Naive thymus-derived CD4-positive, alpha-beta T cell (primary cell): ENCODE measurements at places on chromosomes 3 and 15. TPM values are rescaled to one million over a fixed set of nuclear protein-coding genes. Genes with fewer than 3 reads are reported as not detected.

Gene THAP10
- not detected for polyA plus RNA-seq

Gene ESYT3
- 0.14 TPM for polyA plus RNA-seq

Gene VWA5B2
- polyA plus RNA-seq: not detected

Gene PCCB
- 27.2 TPM for polyA plus RNA-seq

Gene GP9
- not detected for polyA plus RNA-seq

Gene PAQR9
- not detected for polyA plus RNA-seq

Gene DNAH12
- polyA plus RNA-seq: not detected

Gene SENP7
- 14.0 TPM for polyA plus RNA-seq

Gene PLA2G4E
- not detected for polyA plus RNA-seq

Gene ROPN1
- polyA plus RNA-seq: not detected

Gene ARNT2
- polyA plus RNA-seq: not detected

Gene MELTF
- polyA plus RNA-seq: 0.09 TPM

Gene CCR1
- polyA plus RNA-seq: 0.09 TPM

Gene KCNMB3
- 0.33 TPM for polyA plus RNA-seq

Gene UROC1
- polyA plus RNA-seq: not detected

Gene LRRC3B
- polyA plus RNA-seq: not detected

GRCh38 chr3:143351895-143352608 lies 232.5 kb downstream of the CHST2 start:
- no peak for DNase-seq

DNA sequence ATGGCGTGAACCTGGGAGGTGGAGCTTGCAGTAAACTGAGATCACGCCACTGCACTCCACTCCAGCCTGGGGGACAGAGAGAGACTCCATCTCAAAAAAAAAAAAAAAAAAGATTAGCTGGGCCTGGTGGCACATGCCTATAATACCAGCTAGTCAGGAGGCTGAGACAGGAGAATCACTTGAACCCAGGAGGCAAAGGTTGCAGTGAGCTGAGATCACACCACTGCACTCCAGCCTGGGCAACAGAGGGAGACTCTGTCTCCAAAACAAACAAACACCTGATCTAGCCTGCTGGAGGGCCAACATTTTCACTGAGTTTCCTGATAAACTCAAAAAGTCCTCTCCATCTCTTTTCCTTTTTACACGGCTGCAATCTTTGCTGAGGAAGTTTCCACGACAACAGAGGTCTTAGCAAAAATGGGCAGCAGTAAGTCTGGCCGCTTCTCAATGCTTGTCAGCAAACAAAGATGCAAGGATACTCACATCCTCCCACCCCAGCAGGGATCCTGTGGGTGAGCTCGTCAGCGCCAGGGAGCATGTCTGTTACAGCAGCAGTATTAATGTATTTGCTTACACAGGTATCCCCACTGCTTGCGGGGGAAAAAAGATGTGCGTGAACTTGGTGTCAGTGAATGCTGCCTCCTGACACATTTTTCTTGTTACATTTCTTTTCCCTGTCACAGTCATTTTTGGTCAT lies 21.0 kb upstream of the CCDC174 start:
- DNase-seq: no peak

GRCh38 chr15:52067545-52067926 lies 45.0 kb downstream of the BCL2L10 start:
- DNase-seq: no peak

DNA sequence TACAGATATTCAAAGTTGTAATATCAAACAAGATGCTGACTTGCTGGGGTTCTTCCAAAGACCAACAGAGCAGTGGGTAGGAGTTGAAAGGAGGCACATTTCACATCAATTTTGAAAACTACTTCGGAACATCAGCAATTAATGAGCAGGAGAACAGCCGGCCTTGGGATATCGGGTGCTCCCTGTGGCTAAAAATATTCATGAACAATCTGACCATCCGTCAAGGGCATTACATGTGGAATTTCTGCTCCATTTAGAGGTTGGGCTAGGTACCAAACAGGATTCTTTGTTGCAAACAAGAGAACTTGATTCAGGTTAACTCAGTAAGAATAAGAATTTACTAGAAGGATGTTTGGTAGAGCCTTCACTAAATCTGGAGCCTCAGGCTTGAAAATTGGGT lies 223.9 kb downstream of the RYR3 start:
- DNase-seq: no peak

DNA sequence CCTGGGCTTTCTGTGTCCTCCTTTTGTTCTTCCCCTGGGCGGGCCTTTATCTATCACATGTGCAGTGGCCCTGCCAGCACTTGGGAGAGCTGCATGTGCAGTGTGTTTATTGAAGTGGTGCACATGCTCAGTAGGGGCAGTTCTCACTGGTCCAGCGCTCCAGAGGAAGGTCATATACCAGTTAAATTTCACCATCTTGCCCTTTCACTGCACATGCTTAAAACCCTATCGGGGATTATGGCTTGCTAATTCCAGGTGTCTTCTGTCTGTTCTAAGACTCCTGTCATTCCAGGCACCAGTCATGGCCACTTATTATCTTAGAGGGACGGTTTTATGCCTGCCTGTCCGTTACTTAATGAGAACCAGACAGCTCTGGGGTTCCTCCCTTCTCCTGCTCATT lies 52.2 kb downstream of the ROPN1B start:
- DNase-seq: no peak

- DNase-seq: peak; percentile 63
Measured at GRCh38 chr15:74901612-74902063, 5.0 kb downstream of the FAM219B start.

GRCh38 chr3:149605902-149606301 lies 51.9 kb downstream of the WWTR1 start:
- DNase-seq: no peak

DNA sequence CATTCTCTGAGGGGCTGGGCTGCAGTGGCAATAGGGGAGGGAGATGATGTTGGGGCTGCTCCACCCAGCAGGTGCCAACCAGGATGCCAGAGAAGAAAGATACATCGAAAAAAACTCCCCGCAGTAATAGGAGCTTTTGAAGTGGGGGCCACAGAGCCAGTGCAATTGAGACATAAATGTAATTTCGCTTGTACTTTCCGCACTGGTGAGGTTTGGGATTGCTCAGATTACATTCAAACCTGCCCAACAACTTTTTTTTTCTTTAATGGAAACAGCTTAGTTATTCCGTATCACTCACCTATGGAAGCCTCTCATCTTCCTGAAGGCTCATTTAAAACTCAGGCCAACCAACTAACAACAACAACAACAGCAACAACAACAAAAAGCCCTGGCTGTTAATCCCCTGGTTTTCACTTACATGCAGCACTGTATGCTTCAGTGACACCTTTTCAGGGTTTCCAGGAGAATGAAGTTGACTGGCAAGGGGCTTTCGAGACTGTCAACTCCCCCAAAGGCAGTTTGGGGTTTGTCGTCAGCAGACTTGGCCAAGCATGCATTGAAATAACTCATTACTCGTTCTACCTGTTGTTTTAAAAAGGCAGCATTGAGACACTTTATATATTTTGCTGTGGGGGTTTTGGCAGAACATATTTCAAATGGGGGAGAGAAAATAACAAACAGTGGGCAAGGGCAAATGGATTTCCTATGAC lies 163.8 kb downstream of the EBLN2 start:
- no peak for DNase-seq

GRCh38 chr3:48535578-48535977 lies 21.0 kb downstream of the PFKFB4 start:
- no peak for DNase-seq

DNA sequence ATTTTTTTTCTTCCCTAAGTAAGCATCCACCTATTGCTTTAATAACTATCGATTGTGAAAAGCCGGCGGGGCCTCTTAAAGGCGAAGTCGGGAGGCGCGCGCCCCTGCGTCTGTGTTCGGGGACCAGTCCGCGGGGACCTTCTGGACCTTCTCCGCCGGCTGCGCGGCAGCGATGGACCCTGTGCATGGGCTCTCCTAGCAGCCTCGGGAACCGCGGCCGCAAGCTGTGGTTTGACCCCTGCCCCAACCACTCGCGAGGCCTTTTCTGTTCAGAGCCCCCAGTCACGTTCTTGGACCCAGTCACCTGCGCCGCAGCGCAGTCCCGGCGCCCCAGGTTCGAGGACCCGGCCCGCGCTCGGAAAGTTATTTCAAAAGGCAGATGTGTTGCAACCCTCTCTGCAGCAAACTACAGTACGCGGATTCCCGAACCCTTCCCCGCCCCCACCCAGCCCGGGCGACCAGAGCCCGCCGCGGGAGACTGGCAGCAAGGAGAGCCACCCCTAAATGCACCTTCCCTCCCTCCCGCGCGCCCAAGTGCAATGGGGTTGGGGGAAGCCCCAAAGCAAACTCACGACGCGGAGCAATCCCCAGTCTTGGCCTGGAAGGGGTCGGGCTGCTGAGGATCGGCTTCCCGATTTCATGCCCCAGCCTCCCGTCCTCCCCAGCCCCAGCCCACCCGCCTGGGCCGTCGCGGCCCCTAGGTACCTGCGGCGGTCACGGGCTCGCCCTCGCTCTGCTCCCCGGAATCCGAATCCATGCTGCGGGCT lies 684 bp downstream of the TNFAIP8L3 start:
- DNase-seq: no peak

- no peak for DNase-seq
Measured at GRCh38 chr3:69941439-69942176, 57.9 kb upstream of the SAMMSON start.

- DNase-seq: no peak
Measured at GRCh38 chr3:42780892-42781700, 8.0 kb upstream of the CCDC13 start.

GRCh38 chr3:151909681-151910405 lies 36.4 kb downstream of the SUCNR1 start:
- no peak for DNase-seq

GRCh38 chr3:112143251-112143650 lies 10.2 kb upstream of the GCSAM start:
- no peak for DNase-seq

DNA sequence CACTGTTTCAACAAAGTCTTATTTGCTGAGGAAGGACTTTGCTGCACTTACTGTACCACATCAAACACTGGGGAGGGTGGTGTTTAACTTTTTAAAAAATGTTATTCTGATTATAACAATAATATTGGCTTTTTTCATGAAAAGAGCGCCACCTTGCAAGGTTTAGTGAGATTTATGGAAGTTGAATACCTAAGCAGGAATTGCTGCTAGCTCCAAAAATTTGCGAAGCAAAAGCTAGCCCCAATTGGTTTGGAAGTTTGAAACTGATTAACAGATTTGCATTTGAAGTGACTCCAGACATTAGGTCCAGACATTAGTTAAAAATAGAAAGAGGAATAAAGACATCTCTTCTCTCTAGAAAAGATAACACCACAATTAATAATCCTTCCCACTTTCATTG lies 6.7 kb downstream of the ZIC1 start:
- no peak for DNase-seq

- no peak for DNase-seq
Measured at GRCh38 chr15:88535607-88536313, 10.7 kb downstream of the DET1 start.

DNA sequence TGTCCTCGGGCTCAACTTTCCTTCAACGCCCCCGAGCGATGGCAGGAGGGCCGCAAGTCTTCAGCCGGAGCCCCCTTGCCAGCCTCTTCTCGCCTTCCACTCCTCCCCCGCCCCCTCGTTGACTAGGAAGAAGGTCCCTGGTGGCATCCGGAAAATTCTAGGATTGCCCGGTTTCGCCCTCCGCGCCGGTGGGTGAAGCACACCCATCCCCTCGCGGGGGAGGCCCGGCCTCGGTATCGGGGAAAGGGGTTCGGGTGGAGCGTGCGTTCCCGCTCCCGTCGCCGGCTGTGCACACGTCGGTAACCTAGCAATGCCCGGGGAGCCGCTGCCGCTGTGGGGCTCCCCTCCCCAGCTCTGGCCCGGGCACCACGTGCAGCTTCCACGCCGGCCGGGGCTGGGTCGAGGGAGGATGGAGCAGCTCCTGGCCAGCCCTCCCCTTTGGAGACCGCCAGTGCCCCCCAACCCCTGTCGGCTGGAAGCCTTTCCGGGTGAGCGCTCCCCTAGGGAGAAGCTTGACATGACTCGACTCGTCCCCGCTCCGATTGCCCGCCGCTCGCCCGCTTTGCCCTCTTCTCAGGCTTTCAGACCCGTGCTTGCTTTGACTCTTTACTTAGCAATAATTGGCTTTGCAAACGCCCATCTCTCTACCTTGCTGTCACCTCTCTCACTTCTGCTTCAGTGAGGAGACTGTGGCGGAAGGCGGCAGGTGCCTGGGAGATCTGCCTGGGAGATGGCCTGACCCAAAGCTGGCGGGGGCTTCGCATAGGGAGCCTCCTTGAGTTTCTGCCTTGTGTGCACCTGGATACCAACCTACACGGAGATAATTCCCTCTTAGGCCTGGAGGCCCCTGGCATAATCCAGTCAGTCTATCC lies 1.3 kb downstream of the CACNA1D start:
- DNase-seq: no peak

GRCh38 chr3:23601091-23601822 lies 204.5 kb upstream of the UBE2E1 start:
- no peak for DNase-seq

- no peak for DNase-seq
Measured at GRCh38 chr15:63210151-63211091, 21.0 kb downstream of the RAB8B start.

GRCh38 chr3:170740726-170741591 lies 129.0 kb downstream of the RPL22L1 start:
- no peak for DNase-seq

DNA sequence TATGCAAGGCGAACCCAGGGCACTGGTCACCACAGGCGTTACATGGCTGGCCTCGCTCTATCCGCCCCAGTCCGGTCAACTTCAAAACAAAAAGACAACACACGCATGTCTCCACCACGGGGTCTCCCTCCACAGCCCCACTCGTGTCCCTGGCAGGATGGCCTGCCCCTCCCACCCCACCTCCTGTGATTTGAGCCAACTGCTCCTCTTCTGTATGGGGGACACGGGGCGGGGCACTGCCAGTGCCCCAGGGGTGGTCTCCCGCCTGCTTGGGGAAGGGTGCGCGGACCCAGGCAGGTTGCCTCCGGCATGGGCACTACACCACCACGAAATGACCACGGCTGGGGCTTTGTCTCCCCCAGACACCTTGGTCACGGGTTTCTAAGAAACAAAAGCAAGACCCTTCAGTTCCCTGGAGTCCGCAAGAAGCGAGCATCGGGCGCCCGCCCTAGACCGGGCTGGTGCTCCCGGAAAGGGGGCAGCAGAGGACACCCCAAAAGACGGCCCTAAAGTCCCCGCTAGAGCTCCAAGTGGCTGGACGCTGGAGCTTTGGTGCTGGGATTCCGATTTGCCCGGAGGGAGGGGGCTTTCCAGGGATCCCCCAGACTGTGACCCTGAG lies 219.3 kb upstream of the PRICKLE2 start:
- DNase-seq: no peak

DNA sequence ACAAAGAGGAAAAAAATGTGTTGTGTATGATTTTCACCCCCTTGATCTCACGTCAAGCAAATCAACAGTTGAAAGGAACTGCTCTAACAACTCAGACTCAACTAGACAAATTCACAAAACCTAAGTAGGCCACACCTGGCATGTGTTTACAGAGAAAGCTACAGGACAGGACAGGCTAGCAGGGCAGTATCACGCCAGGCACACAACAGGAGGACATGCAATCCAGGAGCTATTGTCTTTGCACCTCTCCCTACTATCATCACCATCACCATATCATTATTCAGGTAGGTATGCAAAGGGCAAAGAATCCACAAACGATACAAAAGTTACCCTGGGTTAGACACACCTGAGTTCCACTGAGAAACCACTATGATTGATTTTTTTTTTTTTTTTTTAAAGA lies 86.4 kb downstream of the TBL1XR1 start:
- no peak for DNase-seq

GRCh38 chr3:64666171-64666588 lies 21.6 kb downstream of the ADAMTS9 start:
- DNase-seq: no peak

GRCh38 chr15:96107916-96108315 lies 222.6 kb upstream of the NR2F2 start:
- no peak for DNase-seq

- DNase-seq: no peak
Measured at GRCh38 chr3:15063238-15063637, 1.9 kb downstream of the MRPS25 start.
